ENCODE measurements at places on chromosomes 4 and X.

DNA sequence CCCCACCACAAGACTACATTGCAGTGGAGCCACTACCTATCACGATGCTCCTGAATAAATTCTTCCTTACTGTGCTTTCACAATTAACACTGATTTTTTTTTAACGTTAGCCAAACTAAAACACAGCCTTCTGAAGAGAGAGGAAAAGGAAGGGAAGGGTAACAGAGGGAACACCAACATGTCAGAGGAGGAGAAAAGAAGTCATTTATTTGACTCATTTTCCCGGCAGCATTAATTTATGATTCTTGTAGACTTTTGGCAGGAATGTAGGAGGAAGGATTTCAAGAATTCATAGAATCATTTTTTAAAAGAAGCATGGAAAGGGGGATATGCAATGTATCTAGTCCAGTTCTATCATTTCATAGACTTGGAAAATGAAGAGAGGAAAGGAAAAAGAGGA is 74.3 kb upstream of the IQCM start:
- DNase-seq: no peak

GRCh38 chr4:75654905-75655304 is 18.3 kb downstream of the G3BP2 start:
- DNase-seq: no peak

GRCh38 chr4:38281371-38282071 is 321.3 kb downstream of the PTTG2 start:
- no peak for DNase-seq

GRCh38 chrX:74514384-74514783 is 93.1 kb downstream of the SLC16A2 start:
- no peak for DNase-seq

GRCh38 chrX:905848-906566 is 275.4 kb downstream of the SHOX start:
- DNase-seq: no peak

GRCh38 chr4:147683188-147683591 is 773 bp downstream of the PRMT9 start:
- no peak for DNase-seq

DNA sequence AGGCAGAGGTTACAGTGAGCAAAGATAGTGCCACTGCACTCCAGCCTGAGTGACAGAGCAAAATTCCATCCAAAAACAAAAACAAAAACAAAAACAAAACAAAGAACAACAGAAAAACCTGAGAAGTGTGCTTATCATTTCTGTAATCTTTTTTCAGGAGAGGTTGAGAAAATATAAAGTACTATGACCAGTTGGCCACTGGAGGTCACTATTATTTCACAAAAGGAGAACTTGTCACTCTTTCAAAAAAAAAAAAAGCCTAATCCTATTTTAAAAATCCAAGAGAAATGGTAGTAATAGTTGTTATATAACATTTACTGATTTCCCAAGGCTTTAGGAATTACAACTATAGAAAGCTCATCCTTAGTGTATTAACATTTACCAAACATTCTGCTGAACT is 24.9 kb upstream of the RNF150 start:
- DNase-seq: no peak

Measured in T1000 (cell line).